ENCODE measurements at places on chromosomes 1 and 21. TPM values are rescaled to one million over a fixed set of nuclear protein-coding genes. Genes with fewer than 3 reads are reported as not detected.

Gene ALPL
- 0.30 TPM for total RNA-seq

Gene SPRR3
- not detected for total RNA-seq

Gene BTBD8
- total RNA-seq: 3.9 TPM

Gene SPRR2B
- total RNA-seq: not detected

Gene CLCA2
- 1.5 TPM for total RNA-seq

Gene GFI1
- total RNA-seq: under 0.01 TPM
